ENCODE measurements at places on chromosomes 2 and 18.

DNA sequence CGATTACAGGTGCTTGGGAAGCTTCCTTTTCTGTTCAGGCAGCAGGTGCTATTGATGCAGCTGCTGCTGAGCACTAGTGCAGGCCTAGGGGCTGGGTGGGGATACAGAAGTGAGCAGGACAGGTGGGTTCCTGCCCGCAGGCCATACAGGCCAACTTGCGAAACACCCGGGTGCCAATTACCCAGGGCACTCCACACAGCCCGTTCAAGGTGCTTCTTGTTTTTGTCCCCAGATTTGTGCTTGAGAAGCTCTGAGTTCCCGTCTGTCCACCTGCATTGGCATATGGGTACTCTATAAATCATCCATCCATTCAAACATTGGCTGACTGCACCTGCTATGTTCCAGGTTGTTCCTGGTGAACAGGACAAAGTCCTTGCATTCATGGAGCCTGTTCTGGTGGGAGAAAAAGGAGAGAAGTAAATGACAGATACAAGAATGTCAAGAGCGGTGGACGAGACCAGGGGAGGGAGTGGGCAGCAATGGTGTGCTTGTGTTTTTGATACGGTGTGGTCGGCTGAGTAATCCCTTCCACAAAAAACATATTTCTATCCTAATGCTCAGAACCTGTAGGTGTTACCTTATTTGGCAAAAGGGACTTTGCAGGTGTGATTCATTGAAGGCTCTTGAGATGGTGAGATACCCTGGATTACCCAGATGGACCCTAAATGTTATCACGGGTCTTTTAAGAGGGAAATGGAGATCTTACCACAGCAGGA lies 31.4 kb downstream of the SH3BP4 start:
- no peak for DNase-seq

GRCh38 chr2:129646107-129646506 lies 333.4 kb upstream of the RAB6C start:
- no peak for DNase-seq

DNA sequence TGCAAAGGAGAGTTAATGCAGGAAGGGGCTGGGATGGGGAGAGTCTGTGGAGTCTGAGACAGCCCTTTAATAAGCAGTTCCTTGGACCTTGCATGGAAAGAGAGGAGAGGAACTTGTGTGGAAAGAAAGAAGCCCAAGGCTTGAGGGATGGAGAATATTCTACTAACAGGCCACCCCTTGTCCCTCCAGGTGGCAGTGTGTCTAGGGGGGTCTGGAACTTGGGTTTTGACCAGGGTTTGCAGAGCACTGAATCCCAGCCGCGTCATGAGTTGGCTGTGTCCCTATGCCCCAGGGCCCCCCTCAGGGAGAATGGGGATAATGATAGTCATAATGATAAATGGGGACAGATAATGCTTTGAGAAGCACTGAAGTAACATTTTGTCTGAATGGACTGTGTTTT lies 15.0 kb downstream of the TCF7L1 start:
- DNase-seq, result no peak

- DNase-seq, result no peak
These were observed 1.9 kb upstream of the GALNT14 start for GRCh38 chr2:31140151-31140550.

GRCh38 chr2:217228732-217229131 lies 368.9 kb upstream of the TNP1 start:
- no peak for DNase-seq

DNA sequence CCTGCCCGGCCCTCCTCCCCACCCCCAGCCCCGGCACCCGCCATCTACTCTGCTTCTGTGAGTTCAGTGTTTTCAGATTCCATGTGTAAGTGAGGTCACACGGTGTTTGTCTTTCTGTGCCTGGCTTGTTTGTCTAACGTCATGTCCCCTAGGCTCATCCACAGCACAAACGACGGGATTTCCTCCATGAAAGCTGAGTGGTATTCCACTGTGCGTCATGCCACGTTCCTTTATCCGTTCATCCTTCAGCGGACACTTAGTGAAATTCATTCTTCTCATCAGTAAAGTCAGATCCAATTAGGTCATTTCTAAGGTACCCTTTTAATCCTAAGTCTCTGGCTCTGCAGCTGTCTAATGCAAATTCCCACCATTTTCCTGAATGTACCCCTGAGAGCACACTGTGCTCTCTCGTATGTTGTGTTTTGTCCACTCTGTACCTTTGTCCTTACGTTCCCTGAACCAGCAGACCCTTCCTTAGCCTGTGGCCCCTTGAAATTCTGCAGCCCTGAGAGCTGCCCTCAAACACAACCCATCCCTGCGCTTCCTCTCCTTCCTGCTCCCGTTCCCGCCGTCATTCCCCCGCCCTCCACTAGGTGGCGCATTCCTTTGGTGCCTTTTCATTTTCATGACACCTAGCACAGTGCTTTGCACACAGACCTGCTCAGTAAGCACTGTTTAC lies 44.1 kb downstream of the TRAPPC12 start:
- DNase-seq, result no peak

DNA sequence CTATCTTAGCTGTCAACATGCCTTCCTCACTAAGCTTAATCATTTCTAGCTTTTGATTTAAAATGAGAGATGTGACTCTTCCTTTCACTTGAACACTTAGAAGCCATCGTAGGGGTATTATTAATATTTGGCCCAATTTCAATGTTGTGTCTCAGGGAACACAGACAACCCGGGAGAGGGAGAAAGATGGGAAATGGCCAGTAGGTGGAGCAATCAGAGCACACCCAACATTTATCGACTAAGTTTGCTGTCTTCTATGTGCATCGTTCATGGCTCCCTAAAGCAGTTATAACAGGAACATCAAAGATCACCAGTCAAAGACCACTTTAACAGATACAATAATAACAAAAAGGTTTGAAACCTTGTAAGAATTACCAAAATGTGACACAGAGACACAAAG lies 110.2 kb downstream of the OLA1 start:
- no peak for DNase-seq

DNA sequence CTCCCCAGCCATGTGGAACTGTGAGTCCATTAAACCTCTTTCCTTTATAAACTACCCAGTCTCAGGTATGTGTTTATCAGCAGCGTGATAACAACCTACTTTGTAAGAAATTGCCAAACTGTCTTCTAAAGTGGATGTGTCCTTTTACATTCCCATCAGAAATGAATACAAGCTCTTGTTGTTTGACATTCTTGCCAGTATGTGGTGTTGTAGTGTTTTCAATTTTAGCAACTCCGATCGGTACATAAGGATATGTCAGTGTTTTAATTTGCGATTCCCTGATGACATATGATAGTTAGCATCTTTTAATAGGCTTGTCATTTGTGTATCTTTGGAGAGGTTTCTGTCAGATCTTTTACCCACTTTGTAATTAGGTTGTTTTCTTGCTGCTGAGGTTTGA lies 1156.3 kb upstream of the CRIM1 start:
- no peak for DNase-seq

GRCh38 chr2:38613126-38613848 lies 10.6 kb upstream of the HNRNPLL start:
- DNase-seq, result no peak

- DNase-seq, result no peak
These were observed 55.1 kb downstream of the DGKD start for GRCh38 chr2:233409286-233409991.

DNA sequence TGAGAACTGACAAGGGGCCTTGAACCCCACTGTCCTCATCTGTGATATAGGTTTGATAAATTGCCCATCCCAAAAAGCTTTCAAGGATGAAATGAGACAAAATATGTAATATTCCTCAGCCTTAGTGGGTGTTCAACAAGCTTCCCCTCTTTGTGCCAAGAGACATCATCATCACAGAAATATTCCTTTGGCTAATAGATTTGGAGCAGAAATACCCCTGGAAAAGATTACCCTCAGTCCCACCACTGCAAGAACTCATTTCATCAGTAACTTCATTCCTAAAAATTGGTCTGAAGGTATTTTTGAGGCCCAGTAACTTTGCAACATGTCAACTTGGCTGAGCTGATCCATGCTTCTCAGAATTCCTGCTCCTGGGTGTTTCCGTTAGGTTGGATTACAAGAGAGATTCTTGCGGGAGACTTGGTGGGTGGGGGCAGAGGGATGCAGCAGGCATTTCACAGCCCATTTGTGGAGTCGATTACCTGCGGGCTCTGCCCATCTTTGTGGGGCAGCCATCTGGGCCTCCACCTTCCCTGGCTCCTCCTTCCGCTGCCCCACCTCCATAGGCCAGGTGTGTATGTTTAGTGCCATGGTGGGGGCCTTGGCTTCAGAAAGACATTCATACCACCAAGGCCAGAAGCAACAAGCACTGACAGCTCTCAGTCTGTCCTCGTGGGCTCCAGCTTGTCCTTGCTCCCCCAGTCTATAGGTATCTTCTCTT lies 263.9 kb downstream of the GLI2 start:
- DNase-seq, result no peak

DNA sequence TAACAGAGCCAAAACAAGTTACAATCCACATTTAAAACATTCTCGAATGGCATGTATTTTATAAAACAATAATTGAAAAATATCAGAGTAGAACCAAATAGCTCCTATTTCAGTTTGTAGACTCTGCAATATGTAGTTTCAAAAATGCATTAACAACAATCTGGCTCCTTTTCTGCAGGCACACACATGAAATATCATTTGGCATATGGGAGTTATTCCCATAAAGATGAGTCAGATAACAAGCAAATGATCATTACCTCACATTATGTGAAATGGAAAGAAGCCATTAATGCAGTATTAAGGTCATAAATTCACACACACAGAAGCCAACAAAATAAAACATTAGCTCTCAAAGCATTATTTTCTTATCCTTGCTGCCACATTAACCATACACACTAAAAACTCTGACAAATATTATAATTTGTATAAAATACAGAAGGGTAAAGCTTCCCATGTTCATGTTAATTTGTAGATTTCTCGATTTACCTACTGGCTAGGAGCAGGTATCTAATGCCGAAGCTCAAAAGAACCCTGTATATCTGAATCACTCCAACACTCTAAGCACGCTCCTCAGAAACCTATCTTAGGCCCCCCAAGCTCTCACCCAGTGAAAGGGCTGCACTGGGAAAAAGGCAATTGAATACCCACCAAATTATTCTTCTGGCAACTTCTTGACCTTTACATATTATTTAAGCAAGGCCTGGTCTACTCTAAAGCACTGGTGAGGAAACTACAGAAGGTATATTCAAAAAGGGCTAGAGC lies 13.8 kb downstream of the NBAS start:
- DNase-seq, result no peak

DNA sequence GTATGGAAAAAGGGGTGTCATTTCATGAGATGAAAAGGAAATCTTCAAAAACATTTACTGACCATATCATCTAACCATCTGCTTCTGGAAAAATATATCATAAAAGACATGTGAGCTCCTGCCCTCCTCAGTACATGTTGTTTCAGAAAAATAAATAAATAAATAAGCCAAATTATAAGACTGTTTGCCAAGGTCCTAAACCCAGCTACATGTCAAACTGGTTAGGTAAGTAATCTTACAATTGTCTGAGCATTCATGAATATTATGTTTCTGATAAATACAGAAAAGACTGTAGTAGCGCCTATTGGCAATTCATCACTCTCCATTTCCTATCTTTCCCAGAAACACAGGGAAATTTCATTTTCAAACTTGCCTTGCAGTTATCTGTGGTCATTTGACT lies 138.9 kb upstream of the SETBP1 start:
- no peak for DNase-seq

DNA sequence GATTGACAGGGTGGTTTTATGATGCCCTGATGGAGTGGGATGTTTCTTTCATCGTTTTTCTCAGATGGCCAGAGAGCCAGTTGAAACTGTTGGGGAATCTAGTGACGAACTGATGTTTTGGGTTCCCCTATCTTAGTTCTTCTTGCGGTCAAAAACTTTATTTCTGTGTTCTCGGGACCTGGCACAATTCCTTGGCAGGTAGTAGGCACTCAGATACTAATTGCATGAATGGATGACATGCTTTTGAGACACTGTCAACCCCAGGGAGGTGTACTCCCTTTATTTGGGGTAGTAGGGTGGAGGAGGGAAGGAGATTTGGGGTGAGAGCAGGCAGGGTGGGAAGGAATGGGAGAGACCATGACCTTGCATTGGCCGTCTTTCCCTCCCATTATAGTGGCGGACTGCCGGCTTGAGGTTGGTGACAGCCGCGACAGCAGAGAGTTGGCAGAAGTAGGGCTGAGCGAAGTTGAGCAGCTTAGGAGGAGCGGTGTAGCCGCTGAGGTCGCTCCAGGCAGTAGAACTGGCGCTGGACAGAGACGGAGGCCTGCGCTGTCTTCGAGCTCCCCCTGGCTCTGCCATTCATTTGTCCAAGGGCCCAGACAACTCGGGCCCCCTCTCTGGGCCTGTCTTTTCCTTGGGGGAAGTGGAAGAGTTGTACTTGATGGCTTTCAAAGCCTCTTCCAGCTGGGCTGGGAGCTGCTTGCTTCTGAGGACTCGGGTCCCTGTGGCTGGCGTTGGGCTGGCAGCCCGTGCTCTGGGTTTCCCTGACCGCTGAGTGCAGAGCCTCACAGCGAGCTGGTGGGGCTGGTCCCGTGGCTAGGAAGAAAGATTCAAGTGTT lies 2.6 kb downstream of the TET3 start:
- no peak for DNase-seq

DNA sequence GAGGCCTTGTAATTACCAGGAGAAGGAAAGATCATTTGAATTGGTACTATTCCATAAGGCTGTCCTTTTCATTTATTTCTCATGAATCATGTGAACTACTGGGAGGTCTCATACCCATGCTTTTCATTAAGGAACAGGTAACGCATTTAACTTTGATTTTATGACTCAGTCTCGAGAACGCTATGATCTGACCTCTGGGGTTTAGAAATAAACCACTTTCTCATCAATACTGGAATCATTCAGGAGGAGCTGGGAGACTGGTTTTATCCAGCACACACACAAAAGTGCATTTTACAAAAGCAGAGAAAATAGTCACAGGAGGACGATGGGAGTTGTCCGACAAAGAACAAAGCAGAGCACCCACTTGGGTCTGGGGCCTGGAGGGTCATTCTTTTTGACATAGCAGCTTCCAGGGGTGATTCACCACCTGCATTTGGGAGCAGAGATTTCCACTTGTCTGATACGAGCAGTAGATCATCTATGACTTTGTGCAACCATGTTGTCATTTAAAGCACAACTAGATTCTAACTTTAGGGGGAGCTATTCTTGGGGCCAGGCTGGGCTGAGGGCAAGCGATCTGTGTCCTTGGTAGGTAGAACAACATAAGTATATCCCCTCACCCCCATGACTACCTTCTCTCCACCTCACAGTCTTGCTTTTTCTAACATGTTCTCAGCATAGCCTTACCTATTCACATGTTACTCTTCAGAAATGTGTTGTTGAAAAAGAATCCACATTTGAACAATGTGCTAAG lies 95.9 kb upstream of the SCG2 start:
- no peak for DNase-seq

DNA sequence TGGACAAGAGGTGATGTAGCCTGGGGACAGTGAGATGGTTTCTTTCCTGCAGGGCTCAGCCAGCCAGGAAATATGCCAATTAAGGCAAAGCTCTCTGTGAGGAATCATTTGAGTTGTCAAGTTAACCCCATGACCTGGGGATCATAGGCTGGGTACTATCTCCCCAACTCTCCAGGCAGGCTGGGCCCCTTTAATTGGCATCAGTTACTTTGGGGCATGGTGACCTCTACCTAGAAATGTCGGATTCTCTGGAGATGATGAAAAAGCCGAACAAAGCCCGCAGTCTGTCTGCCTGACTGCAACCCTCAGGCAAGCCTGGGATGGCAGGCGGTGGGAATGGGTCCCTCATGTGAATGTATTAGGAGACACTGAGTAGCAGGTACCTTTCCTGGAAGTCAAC lies 193.5 kb upstream of the SMAD2 start:
- DNase-seq, result no peak

GRCh38 chr2:138012968-138013367 lies 48.7 kb downstream of the HNMT start:
- DNase-seq, result no peak

GRCh38 chr2:133054297-133054696 lies 384.3 kb upstream of the LYPD1 start:
- DNase-seq, result no peak

GRCh38 chr2:191631754-191632153 lies 46.2 kb upstream of the NABP1 start:
- no peak for DNase-seq
